ENCODE measurements at places on chromosomes 4 and X. TPM values are rescaled to one million over a fixed set of nuclear protein-coding genes. Genes with fewer than 3 reads are reported as not detected.

Gene HPGDS
- 1.8 TPM for total RNA-seq

Gene GPR82
- 0.64 TPM for total RNA-seq

Gene DRD5
- not detected for total RNA-seq

Gene CHRNA9
- total RNA-seq, result not detected

Gene RAB40A
- 0.28 TPM for total RNA-seq

Gene MMRN1
- total RNA-seq, result 40.1 TPM

Gene NLGN4X
- 0.93 TPM for total RNA-seq

Gene RIPPLY1
- not detected for total RNA-seq

Gene PCDH7
- total RNA-seq, result 4.5 TPM
